Brain (organoid and tissue), 16 donors: ENCODE measurements at places on chromosomes 13 and 19. TPM values are rescaled to one million over a fixed set of nuclear protein-coding genes. Genes with fewer than 3 reads are reported as not detected.

Gene ZNF90
- polyA plus RNA-seq, result 3.3 TPM

Gene LYPD3
- polyA plus RNA-seq, result 3.2 TPM

Gene ZNF208
- 1.2 TPM for polyA plus RNA-seq

Gene FXYD7
- polyA plus RNA-seq, result 106 TPM

Gene IFNL1
- not detected for polyA plus RNA-seq

- no peak for DNase-seq
These were observed 36.1 kb upstream of the DCUN1D2 start for GRCh38 chr13:113526466-113527220.

- DNase-seq, result no peak
These were observed 14.6 kb downstream of the MYCBP2 start for GRCh38 chr13:77312311-77312710.

DNA sequence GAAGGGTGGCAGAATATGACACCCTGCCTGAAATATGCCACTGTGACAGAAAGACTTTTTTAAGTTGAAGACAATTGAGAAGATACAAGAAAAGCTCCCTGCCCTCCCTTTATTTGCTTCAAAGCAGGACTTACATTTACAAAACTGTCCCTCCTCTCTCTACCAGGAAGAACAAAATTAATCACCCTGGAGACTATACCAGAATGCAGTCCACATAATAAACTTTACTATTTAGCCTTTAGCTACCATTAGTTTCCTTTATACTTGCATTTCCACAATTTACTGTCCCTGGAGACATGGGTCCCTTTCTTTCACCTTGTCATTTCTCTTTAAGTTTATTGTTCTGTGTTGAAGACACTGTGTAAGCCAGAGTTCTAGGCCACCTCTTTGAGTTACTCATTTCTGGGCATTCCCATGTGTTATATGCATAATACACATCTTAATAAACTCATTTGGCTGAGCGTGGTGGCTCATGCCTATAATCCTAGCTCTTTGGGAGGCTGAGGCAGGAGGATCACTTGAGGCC is 238.8 kb downstream of the RFC3 start:
- no peak for DNase-seq

GRCh38 chr13:110331362-110331761 is 24.3 kb downstream of the COL4A2 start:
- no peak for DNase-seq

DNA sequence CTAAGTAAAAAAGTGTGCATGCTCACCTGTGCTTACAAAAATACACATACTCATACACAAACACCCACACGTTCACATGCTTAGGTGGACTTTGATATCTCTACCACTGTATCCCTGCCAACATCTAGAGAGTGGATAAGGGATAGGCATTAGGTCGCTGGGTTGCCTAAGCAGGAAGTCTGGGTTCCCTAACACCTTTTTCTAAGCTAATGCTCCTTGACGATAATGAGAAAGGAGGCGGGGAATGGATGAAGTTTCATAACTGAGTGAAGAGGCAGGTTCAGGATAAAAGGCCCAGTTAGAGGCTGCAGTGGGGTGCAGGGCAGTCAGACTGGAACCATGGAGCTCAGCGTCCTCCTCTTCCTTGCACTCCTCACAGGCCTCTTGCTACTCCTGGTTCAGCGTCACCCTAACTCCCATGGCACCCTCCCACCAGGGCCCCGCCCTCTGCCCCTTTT is 41.9 kb upstream of the CYP2A7 start:
- no peak for DNase-seq

- no peak for DNase-seq
These were observed 205.4 kb downstream of the PDS5B start for GRCh38 chr13:32791545-32792172.

- DNase-seq, result no peak
These were observed 1623.0 kb downstream of the SLITRK1 start for GRCh38 chr13:82259284-82259683.

DNA sequence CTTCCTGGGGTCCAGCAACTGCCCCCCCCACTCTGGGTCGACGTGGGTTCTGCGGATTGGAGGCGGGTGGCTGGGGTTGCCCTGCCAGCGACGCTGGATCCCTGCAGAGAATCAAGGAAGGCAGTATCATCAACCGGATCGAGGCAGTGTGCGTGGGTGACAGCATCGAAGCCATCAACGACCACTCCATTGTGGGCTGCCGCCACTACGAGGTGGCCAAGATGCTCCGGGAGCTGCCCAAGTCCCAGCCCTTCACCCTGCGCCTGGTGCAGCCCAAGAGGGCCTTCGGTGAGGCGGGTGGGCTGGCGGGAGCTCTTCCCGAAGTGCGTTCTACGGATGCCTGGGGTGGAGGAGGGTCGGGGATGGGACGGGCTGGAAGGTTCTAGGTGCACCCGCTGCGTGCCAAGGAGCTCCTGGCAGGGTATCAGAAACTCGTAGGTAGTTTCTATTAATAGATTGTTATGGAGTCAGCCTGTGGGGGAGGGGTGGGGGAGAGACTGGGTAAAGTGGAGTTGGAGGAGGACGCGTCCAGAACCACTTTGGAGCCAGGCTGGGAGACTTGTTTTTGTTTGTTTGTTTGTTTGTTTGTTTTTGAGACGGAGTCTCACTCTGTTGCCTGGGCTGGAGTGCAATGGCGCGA is 1.5 kb downstream of the GIPC3 start:
- DNase-seq, result no peak

GRCh38 chr13:55359067-55359466 is 1781.7 kb upstream of the PRR20A start:
- DNase-seq, result no peak

DNA sequence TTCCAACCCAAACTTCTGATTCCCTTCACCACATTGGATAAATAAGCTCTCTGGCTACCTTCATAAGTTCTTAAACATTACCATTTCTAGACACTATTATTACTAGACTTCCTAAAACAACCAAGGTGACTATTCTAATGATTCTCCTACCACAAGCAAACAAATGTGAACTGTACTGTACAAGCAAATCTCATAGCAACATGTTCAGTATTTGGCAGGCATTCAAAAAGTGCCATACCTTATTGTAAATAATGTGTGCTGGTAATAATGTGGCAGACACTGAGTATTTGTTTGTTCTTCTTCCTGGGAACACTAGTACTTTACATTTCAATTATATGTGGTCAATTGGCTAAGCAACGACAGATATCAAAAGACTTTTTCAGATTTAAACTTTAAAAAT is 986.0 kb upstream of the SPRY2 start:
- no peak for DNase-seq

DNA sequence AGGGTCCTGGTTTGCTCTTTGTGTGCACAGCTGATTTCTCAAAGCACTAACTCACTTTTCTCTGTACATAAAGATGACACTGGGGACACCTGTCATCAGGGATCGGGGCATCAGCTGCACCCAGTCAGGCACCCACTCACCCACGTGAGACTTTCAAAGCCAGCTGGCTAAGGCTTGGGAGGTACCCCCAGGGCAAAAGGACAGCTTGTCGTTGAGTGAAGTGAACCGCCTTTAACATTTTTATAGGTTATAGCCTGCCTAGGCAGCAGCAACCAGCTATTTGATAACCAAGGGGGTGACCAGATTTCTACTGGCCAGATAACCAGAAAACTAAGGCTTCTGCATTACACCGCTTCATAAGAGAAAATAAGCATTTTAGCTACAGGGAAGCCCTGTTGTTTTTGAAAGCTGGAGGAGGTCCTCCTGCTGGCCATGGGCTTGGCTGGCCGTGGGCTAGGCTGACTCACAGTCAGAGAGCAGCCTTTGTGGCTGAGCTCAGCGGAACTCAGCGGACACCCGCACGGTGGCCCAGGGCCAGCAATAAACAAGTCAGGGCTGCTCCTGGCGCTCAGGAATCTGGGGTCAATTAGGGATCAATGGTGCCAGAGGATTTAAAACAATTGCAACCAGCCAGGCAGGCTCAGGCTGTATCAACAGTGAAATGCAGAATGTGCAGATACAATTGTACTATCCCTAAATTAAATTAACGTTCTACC is 57.1 kb downstream of the ALOX5AP start:
- DNase-seq, result peak; percentile 69

DNA sequence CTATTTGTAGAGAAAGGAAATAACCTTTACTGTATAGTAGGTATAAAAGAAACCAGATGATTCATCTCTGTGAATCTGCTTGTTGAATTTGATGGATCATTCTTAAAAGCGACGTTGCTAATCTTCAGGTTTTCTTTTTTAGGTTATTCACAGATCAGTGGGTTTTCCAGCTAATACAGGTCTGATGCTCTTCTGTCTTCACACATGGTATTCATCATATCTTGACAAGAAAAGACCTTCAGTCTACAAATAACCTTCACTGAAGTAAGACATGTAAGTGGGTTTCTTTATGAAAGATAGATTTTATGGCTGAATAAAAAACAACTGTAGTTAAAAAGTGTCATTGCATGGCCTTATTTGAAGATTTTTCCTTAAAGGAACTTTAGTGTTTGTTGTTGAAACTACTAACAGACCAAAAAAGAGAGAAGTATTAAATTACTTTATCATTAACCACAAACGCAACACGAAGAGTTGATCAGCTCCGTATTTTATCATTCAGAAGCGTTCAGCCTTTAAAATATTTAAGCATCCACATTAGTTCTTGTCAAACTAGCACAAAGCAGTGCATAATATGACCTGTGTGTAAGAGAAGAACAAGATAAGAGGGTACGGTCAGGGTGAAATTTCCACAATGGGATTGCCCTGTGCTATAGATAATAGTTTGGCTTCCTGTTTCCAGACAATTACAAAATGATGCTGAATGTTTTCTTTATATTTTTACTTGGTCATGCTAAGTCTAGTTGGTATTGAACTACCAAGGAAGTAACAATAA is 299.5 kb downstream of the MZT1 start:
- DNase-seq, result no peak

GRCh38 chr19:4454747-4455718 is 2.6 kb downstream of the UBXN6 start:
- no peak for DNase-seq
